ENCODE measurements at places on chromosomes 11 and 22.

- no peak for DNase-seq
These were observed 34.4 kb downstream of the HIRA start for GRCh38 chr22:19396934-19397733.

GRCh38 chr11:36953976-36954375, 355.9 kb upstream of the RAG2 start:
- no peak for DNase-seq

- DNase-seq, result no peak
These were observed 57.3 kb upstream of the SLN start for GRCh38 chr11:107769189-107769588.

GRCh38 chr11:134228625-134229024, 4.2 kb downstream of the VPS26B start:
- no peak for DNase-seq

DNA sequence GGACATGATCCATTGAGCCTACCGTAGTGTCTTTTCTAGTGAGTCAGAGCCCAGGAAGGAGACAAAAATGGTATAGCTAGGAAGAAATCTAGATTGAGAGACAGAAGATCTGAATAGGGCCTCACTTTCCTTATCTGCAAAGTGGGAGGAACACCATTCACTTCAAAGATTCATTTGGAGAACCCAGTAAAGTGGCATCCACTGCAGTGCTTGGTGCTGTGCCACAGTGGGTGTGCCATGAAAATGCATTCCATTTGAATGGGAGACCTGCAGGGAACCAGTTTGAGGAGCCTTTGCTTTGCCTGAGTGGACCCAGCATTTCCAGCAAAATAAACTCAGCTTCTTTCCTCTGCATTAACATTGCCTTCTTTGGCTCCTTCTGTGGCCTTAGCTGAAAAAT, 470.5 kb upstream of the CADM1 start:
- DNase-seq, result no peak

- no peak for DNase-seq
These were observed 192.1 kb downstream of the CTTN start for GRCh38 chr11:70590356-70590991.

Data from NCI-H1048 (cell line).